A673 (cell line): ENCODE measurements at places on chromosomes 4 and X.

- no peak overlapping the region for H3K27ac ChIP-seq
- H3K4me1 ChIP-seq: no peaks in the 10 kb centered on the region
- H3K4me3 ChIP-seq: no peak overlapping the region
- no peaks in the 10 kb centered on the region for H3K36me3 ChIP-seq
- H3K27me3 ChIP-seq: peaks cover 57% of the 10 kb centered on the region
Measured at GRCh38 chr4:189032606-189033338, 893.5 kb downstream of the TRIML1 start.

GRCh38 chr4:148487181-148487580 is 45.0 kb upstream of the NR3C2 start:
- no peak overlapping the region for H3K4me3 ChIP-seq
- no peaks in the 10 kb centered on the region for H3K4me1 ChIP-seq
- DNase-seq: no peak
- H3K36me3 ChIP-seq: no peaks in the 10 kb centered on the region
- H3K27ac ChIP-seq: no peak overlapping the region
- H3K27me3 ChIP-seq: no peaks in the 10 kb centered on the region

DNA sequence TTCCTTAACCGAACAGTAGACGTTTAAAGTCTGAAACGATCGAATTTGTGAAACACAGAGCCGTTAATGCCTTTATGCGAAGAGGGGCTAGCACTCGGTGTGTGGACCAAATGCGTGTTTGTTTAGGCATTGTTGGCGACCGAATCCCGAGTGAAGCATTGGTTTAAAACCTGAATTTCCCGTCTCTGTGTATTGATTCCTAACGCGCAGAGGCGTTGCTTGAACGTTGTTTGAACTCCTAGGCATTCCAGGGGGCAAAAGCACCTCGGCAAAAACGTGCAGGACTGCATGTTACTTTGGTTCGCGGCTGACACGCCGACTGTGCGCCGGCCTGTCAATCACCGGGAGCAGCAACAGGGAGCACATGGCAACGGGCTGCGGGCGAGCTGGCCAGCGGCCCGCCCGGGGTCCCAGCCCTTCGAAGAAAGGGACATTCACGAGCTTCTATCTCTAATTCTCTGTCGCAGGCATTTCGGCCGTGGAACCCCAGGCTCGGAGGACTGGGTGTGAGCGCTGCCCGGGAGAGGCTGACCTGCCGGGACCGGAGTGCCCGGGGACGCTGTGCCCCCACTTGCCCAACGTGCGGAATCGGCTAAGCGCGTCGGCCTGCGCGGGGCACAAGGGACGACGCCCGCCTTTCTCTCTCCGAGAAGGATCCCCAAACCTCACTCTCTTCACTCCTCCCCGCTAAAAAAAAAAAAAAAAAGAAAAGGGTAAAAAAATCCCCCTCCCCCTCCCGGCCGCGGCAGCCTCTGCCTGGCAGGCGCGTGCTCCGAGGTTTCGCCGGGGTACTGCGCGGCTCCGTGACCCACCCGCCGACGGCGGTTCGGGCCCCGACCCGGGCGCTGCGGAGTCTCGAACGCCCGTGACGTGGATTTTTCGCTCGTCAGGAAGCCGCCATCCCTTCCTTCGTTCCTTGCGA is 810 bp downstream of the SPRY1 start:
- peak overlapping the region; percentile 36 for H3K27ac ChIP-seq
- H3K4me1 ChIP-seq: peaks cover 6% of the 10 kb centered on the region
- H3K36me3 ChIP-seq: no peaks in the 10 kb centered on the region
- no peaks in the 10 kb centered on the region for H3K27me3 ChIP-seq

DNA sequence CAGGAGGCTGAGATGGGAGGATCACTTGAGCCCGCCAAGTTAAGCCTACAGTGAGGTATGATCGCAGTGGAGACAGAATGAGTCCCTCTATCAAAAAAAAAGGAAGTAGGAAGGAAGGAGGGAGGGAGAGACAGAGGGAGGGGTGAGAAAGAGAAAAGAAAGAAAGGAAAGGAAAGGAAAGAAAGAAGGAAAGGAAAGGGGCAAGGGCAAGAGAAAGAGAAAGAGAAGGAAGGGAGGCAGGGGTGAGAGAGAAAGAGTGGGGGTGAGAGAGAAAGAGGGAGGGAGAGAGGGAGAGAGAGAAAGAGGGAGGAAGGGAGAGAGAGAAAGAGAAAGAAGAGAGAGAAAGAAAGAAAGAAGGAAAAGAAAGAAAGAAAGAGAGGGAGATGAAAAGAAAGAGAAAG is 13.2 kb downstream of the ELF2 start:
- peak overlapping the region; percentile 29 for H3K27ac ChIP-seq
- H3K27me3 ChIP-seq: no peaks in the 10 kb centered on the region
- DNase-seq: no peak

- no peak overlapping the region for H3K4me3 ChIP-seq
- peak; percentile 24 for DNase-seq
- H3K4me1 ChIP-seq: peaks cover 21% of the 10 kb centered on the region
- no peaks in the 10 kb centered on the region for H3K27me3 ChIP-seq
- H3K27ac ChIP-seq: no peak overlapping the region
Measured at GRCh38 chr4:156298230-156298629, 344.6 kb upstream of the CTSO start.

DNA sequence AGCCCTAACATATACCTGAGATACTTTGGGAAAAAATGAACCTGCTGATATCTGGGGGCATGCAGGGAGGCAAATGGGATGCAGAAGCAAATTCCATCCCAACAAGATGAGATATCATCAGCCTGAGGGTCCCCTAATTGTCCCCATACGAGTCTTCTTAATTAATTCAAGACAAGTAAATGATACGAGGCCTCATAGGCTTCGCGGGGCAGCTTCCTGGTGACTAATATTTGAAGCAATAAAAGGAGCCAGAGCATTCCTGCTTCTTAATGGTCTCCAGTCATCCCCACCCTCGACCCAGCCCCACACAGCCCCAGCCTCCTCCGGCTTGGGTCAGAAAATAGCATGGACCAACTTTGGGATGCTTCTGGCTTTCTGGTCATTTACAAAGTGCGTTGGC is 99.6 kb upstream of the MSX1 start:
- no peak overlapping the region for H3K4me3 ChIP-seq
- peaks cover 14% of the 10 kb centered on the region for H3K4me1 ChIP-seq
- no peak for DNase-seq
- H3K27ac ChIP-seq: no peak overlapping the region
- H3K27me3 ChIP-seq: no peaks in the 10 kb centered on the region

DNA sequence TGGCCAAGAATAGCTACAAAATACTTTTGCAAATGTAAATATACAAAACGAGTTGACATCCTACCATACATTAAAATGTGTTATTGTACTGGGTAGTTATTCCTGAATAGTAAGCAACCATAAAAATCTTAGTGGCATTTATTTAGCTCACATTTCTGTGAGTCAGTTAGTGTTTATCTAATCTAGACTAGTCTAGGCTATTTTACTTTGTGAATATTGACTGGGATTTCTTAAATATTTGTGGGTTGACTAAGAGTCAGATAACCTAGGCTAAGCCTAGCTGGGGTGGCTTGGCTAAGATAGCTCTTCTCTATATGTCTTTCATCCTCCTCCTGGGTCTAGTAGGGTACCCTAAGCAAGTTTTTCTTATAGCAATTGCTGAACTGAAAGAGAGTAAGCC is 543.8 kb upstream of the DIAPH2 start:
- no peak overlapping the region for H3K27ac ChIP-seq
- no peak overlapping the region for H3K4me3 ChIP-seq
- H3K36me3 ChIP-seq: no peaks in the 10 kb centered on the region
- H3K27me3 ChIP-seq: no peaks in the 10 kb centered on the region
- DNase-seq: no peak

DNA sequence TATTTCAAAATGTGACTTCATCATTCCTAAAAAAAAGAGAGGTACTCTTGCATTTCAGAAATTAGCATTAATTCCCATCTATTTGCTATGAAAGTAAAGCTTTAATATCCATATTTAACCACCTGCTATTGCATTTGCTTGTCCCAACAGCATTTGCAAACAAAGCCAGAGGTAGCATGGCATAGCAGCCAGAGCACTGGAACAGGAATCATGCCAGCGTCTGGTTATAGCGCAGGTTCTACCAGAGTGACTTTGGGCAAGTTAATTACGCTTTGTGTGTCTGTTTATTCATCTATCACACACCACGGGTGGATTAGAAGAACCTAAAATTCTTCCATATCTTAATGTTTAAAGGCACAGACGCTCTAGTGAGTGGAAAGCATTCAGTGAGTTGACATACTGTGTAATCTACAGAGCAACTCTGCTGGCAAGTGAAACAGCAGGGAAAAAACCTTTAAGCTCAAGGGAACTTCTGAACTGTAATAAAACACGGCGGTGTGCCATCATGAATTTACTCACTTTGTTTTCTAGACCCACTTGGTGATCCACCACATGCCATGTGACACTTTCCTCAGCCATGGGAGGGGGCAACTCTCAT is 76.6 kb upstream of the QRFPR start:
- no peak overlapping the region for H3K27ac ChIP-seq
- H3K36me3 ChIP-seq: no peaks in the 10 kb centered on the region
- DNase-seq: no peak
- H3K4me1 ChIP-seq: peaks cover 4% of the 10 kb centered on the region

DNA sequence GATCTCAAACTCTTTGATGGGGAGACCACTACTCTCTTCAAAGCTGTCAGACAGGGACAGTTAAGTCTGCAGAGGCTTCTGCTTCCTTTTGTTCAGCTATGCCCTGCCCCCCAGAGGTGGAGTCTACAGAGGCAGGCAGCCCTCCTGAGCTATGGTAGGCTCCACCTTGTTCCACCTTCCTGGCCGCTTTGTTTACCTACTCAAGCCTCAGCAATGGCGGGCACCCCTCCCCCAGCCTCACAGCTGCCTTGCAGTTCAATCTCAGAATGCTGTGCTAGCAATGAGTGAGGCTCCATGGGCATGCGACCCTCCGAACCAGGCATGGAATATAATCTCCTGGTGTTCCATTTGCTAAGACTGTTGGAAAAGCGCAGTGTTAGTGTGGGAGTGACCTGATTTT is 42.1 kb upstream of the UGT2B10 start:
- H3K36me3 ChIP-seq: no peaks in the 10 kb centered on the region
- no peaks in the 10 kb centered on the region for H3K27me3 ChIP-seq
- no peak overlapping the region for H3K4me3 ChIP-seq
- no peaks in the 10 kb centered on the region for H3K4me1 ChIP-seq
- H3K27ac ChIP-seq: no peak overlapping the region

- peaks cover 12% of the 10 kb centered on the region for H3K4me1 ChIP-seq
- H3K27ac ChIP-seq: no peak overlapping the region
- H3K36me3 ChIP-seq: no peaks in the 10 kb centered on the region
- DNase-seq: no peak
- no peak overlapping the region for H3K4me3 ChIP-seq
- no peaks in the 10 kb centered on the region for H3K27me3 ChIP-seq
Measured at GRCh38 chr4:153497091-153497531, 31.0 kb downstream of the TMEM131L start.

- H3K27ac ChIP-seq: no peak overlapping the region
- H3K27me3 ChIP-seq: no peaks in the 10 kb centered on the region
- H3K4me3 ChIP-seq: no peak overlapping the region
- no peaks in the 10 kb centered on the region for H3K4me1 ChIP-seq
- no peaks in the 10 kb centered on the region for H3K36me3 ChIP-seq
- no peak for DNase-seq
Measured at GRCh38 chr4:147576084-147576483, 41.1 kb upstream of the TMEM184C start.

DNA sequence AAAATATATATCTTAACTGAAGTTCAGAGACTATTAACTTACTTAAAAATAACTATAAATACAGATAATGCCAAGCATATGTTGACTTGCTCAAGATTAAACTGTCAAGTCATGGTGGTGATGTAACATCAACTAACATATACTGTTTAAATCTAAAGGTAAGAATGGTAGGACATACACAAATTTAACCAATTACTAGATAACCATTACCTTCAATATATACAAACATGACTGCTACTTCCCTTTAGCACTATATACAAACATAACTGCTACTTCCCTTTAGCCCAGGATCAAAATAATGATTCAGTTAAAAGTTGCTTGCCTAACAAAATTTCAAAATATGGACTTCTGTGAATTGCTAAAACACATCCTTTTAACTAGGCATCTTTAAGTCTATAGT is 14.9 kb downstream of the HNRNPD start:
- H3K4me3 ChIP-seq: no peak overlapping the region
- H3K27me3 ChIP-seq: no peaks in the 10 kb centered on the region
- no peak for DNase-seq
- H3K4me1 ChIP-seq: peaks cover 18% of the 10 kb centered on the region
- H3K36me3 ChIP-seq: peaks cover 52% of the 10 kb centered on the region
- H3K27ac ChIP-seq: no peak overlapping the region

DNA sequence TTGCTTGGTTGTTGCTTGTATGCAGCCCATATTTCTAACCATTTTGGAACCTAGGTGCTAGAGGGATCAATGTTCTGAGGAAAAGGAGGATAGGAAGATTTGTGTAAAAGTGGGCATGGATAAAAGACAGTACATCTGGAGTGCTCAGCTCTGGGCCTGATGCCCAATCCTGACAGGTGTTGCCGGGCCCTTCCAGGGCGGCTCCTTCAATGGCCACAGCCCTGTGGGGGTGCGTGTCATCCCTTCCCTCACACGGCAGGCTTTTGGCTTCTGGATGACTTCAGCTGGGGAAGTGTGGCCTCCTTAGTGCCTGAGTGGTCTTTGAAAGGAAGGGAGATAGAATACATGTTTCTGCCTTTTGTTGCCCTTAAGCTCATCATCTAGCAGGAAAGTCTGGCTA is 47.2 kb downstream of the NELFA start:
- DNase-seq: no peak
- H3K36me3 ChIP-seq: peaks cover 93% of the 10 kb centered on the region
- no peaks in the 10 kb centered on the region for H3K27me3 ChIP-seq
- H3K4me1 ChIP-seq: no peaks in the 10 kb centered on the region

GRCh38 chr4:66681962-66682361 is 863.3 kb downstream of the CENPC start:
- no peaks in the 10 kb centered on the region for H3K4me1 ChIP-seq
- H3K27ac ChIP-seq: no peak overlapping the region
- DNase-seq: peak; percentile 48
- no peaks in the 10 kb centered on the region for H3K27me3 ChIP-seq

GRCh38 chr4:183229397-183229796 is 90.7 kb downstream of the CLDN22 start:
- no peaks in the 10 kb centered on the region for H3K27me3 ChIP-seq
- no peak overlapping the region for H3K4me3 ChIP-seq
- H3K4me1 ChIP-seq: no peaks in the 10 kb centered on the region
- no peak for DNase-seq
- H3K27ac ChIP-seq: no peak overlapping the region

DNA sequence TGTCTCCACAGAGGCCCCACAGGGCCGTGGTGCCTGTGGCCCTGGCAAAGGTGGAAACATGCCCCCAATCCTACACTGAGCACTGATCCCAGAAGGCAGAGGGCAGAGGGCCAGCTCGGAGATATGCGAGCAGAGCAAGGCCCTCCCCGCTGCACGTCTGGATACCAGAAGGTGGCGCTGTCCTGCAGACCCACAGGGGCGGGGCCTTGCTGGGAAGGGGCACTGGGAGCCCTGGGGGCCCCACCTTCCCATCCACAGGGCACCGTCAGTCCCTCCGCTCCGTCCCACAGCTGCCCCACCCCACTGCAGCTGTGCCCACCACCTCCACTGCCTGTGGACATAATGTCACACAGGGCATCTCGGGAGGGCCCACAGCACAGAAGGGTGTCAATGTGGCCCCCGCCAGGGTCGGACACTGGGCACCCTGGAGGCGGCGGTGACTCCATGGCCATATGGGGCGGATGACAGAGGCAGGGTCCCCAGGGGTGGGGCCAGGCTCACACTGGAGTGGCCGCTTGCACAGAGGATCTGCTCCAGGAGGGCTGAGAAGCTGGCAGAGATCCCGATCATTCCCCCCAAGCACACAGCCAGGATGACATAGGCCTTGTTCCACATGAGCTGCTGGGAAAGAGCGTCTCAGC is 4.8 kb downstream of the SLC49A3 start:
- H3K36me3 ChIP-seq: no peaks in the 10 kb centered on the region
- H3K4me3 ChIP-seq: no peak overlapping the region
- H3K4me1 ChIP-seq: peaks cover 4% of the 10 kb centered on the region
- H3K27ac ChIP-seq: peak overlapping the region; percentile 22
- DNase-seq: peak; percentile 79
